T-helper 1 cell (primary cell): ENCODE measurements at places on chromosomes 13 and 19.

GRCh38 chr13:93708308-93709075, 481.9 kb downstream of the GPC6 start:
- no peak for DNase-seq

GRCh38 chr13:59607172-59607571, 556.6 kb downstream of the DIAPH3 start:
- DNase-seq = no peak

- DNase-seq = no peak
Measured at GRCh38 chr13:94061301-94061700, 418.2 kb downstream of the DCT start.

DNA sequence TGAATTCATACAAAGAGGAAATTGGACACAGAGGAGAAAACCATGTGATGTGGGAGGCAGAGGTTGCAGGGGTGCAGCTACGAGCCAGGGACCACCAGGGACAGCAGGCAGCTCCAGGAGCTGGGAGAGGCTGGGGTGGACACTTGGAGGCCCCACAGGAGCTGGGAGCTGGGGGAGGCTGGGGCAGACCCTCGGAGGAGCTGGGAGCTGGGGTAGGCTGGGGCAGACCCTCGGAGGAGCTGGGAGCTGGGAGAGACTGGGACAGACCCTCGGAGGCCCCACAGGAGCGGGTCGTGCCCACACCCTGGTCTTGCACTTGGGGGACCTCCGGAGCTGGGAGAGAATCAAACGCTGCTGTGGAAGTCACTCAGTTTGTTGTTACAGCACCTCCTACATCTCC, 141.7 kb downstream of the SOX1 start:
- DNase-seq = no peak

DNA sequence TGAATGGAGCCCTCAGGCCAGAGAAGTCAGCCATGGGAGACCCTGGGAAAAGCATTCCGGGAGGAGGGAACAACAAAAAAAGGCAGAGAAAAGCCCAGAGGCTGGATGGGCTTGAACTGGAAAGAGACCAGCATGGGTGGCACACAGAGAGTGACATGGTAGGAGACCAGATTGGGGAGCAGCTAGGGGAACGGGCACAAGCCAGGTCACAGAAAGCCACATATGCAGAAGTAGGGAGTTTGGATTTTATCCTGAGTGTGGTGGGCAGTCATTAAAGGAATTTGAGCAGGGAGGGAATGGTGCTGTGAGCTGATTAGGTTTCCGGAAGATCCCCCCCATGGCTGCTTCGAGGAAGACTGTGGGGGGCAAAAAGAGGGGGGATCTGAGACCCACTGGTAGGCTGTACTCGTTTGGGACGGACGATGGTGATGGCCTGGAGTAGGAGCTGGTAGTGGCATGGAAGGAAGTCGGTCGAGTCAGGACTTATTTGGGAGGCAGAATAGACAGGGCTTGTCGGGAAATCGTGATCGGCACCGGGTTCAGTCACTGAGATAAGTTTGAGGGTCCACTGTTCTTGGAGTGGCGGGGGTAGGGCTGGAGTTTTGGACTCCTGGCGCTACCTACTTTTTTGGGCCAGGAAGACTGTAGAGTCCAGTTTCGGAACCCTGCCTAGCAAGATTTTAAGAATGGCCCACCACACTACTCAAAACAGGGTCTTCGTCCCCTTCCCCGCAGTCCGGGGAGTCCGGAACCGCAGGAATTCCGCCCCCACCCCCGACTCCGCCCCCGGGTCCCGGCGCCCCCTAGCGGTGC, 949 bp downstream of the SERTAD1 start:
- no peak for DNase-seq

DNA sequence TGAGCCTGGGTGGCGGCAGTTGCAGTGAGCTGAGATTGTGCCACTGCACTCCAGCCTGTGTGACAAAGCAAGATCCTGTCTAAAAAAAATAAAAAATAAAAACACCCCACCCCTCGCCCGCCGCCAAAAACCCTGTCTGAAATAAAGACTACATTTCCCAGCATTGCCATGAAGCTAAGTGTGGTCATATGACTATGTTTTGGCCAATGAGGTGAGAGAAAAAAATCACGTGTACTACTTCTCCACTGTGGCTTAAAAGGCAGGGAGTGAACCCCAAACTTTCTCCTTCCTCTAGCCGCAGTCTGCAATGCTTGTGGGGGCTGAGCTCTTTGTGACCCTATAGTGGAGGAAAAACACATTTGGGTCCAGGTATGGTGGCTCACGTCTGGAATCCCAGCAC, 54.9 kb downstream of the COLGALT1 start:
- DNase-seq = no peak
